ENCODE measurements at places on chromosomes 7 and 10.

DNA sequence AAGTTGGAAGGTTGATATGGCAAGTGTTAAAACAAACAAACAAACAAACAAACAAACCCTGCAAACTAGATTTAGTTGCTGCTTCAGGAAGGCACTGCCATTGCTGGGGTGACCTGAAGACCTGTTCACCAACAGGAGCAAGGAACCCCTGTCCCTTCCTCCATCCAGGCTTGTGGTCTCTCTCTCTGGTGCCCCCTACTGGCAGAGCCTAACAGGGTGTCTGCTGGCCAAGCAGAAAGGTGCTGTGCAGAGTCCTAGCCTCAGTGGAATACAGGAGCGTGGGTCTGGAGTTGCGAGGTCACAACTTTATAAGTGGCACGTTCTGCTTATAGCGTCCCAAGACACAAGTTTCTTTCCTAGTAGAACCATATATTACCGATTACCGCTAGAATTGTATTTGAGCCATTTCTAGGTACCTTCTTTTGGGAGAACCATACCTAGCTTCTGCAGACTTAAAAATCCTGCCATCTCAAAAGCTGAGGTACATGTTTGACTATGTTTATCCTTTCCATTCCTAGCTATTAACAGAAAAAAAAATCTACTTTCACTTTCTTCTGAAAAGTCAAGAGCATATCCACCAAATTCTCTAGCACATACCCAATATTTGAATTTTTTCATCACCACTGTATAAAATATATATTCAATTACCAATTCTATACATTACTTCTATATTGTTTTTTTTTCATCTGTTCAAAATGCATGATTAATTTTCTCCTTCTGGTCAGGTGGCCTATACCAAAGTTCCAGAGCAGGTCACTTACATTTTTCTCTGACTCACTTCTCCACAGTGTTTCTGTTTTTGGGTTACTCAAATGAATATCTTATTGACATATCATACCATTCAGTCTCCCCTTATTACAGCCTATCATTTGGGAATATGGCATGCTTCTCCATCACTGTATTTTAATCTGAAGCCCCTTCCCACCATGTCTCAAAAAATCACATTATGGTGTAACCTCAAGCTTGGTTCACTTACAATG is 29.1 kb upstream of the CALD1 start:
- DNase-seq: peak; percentile 66

DNA sequence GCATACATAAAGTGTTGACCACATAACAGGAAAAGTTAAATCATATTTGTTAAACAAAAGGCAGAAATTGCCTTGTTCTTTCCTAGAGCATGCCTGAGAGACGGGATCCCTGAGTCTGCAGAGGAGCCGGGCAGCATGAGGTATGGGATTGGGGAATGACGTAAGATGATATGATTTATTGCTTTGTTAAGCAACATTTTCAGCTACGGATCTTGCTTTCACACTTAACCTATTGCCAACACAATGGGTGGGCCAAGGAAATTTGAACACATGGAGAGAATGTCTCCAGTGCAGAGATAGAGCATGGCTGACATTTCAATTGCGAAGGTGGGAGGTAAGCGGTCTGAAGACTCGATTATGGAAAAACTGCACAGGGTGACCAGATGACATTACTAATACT is 76.7 kb downstream of the EMX2 start:
- no peak for DNase-seq

DNA sequence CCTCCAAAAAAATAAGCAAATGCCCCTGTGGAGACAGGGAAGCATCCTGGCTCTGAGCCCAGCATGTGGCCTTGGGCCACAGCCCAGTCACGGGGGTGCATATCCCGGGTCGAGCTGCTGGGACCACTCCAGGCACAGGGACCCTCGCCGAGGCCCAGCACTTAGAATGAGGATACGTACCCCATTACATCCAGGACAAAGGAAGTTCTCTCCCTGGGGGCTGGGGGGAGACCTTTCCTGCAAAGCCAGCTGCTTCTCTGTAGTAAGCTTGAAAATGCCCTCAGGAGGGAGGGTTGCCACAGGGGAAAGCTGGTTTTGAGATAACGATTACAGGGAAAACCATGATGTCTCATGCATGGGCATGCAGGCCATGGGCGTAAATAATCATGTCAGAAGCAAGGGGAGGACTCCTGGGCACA is 75.5 kb downstream of the HIPK2 start:
- no peak for DNase-seq

DNA sequence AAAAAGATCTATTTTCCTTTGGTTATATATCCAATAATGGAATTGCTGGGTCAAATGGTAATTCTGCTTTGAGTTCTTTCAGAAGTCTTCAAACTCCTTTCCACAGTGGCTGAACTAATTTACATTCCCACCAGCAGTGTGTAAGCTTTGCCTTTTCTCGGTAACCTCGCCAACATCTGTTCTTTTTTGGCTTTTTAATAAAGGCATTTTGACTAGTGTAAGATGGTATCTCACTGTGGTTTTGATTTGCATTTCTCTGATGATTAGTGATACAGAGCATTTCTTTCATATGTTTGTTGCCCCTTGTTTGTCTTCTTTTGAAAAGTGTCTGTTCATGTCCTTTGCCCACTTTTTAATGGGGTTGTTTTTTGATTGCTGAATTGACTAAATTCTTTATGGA is 285.0 kb downstream of the MALRD1 start:
- no peak for DNase-seq

DNA sequence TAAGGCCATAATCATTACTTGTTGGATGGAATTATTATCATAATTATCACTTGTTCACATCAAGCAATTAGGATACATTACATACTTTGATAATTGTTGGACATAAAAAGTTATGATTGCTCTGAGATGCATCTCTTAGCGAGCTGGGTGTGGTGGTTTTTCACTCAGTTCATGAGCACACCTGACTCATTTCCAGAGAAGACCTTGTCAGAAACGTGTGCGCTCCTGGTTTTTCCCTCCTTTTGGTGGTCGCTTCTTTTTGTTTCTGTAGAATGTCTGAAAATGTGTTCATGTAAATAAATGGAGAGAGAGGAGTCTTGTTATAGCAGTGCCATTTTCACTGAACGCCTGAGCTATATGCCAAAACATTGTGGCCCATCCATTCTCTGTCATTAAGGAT is 141.3 kb downstream of the PAXIP1 start:
- DNase-seq: no peak

DNA sequence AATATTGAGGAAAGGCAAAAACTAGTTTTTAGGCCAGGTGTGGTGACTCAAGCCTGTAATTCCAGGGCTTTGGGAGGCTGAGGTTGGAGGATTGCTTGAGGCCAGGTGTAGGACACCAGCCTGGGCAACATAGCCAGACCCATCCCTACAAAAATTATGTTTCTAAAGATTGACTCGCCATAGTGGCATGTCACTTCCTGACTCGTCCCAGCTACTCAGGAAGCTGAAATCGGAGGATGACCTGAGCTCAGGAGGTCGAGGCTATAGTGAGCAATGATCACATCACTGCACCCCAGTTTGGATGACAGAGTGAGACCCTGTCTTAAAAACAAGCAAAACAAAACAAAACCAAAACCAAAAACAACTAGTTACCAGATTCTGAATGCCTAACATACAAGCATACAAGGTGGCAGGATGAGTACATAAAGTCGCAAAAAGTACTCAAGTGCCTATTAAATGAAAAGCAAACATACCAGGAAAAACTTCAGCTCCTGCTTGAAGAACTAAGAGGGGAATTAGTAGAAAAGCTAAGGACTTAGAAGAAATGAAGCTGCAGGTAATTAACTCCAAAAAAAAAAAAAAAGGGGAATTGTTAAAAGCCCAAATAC is 14.1 kb downstream of the ZNF398 start:
- DNase-seq: no peak

- no peak for DNase-seq
These were observed 41.3 kb downstream of the INHBA start for GRCh38 chr7:41661596-41661995.

DNA sequence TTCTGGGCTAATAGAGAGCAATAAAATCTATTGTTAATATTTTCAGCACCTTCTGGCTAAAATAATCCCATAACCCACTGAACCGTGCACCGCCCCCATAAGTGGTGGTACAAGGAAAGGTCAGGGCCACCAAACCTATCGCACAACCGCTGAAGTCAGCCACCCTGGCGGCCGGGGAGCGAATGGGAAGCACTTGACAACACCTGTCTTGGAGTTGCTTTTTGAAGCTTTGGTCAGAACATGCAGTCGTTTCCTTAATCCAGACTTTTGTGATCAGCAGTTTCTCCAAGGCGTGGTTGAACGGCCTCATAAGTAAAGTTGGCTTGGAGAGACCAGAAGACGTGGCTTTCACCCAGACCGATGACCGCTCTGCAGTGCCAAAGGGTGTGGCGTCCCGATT is 97.4 kb downstream of the DNAJB6 start:
- DNase-seq: no peak

GRCh38 chr10:114962441-114962840 is 24.4 kb downstream of the TRUB1 start:
- no peak for DNase-seq

DNA sequence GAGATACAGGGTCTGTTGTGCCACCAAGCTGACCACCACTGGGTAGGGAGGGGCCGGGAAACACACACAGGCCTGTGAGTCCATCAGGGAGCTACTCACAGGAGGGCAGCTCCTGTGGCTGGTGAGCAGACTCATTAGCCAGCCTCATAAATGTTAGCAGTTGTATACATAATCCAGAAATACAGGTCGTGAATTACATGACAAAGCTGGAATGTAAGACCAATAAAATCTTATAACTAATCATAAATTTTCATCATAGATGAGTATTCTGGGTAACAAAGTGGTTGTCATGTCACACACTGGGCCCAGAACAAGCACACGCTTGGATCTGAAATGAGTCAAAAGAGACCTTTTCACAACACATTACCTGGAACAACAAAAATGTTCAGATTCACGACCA is 642.6 kb upstream of the AUTS2 start:
- no peak for DNase-seq

DNA sequence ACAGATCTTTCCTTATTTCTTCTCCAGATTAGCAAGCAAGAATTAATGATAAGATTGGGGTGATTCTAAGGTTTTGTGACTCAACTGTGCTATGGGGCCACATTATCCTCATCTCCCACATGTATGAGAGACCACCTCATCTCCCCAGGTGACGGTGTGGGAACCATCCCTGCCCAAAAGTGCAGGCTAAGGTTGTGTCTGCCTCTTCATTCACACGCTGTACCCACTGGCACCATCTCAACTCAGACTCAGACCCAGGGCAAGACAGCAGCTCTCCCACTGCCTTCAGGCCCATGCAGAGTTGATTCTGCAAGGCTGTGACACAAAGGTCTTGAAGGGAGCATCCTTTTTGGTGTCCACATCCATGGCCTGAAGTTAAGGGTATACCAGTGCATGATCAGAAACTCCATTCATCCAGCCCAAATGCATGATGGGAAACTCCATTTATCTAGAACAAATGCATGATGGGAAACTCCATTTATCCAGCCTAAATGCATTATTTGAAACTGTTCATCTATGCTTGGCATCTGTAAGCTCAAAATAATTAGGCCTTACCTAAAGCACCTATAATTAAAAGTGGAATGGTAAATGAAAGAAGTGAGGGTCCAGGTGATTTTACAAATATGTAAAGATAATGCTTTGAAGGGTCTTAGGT is 99.4 kb downstream of the TCERG1L start:
- DNase-seq: no peak

Data from adipocyte (in vitro differentiated cells).